ENCODE measurements at places on chromosomes 7 and 10.

DNA sequence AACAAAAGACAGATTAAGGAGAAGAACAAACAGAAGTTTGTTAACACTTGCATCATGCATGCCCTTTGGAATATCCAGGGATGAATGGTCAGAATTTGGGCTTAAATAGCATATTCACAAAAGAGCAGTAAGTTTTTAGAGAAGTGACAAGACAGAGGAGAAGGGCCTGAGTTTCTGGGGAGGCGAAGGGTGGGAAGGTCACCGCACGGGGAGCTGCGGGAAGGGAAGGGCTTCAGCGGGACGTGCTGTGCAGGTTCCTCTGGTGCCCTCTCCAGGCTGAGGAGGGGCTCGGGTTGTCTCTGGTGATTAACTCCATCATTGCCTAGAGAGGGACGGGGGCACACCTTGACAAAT, 10.4 kb upstream of the ZNF22 start:
- DNase-seq: no peak

DNA sequence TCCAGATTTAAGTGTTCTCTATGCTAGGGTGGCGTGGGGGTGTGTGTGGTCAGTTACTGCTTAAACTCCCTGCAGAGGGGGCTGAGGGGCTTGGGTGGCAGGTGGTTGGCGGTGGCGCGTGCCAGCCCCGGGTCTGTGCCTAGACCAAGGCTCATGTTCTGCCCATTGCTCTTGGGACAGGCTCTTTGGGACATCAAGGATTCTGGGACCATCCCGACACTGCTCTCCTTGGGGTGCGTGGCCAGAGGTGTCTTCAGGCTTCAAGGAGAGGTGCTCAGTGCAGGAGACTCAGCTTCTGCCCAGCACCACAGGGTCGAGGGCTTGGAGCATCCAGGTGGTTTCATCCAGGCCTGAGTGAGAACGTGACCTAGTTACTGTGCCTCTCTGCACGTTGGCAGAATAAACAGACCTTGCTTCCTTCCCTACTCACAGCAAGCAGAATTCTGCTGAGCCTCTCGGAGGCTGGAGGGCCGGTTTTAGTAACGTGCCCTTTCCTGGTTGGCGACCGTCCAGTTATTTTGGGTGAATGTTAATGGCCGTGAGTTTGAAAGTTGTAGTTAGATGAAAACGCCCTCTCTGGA, 39.9 kb downstream of the CAMK1D start:
- no peak for DNase-seq

DNA sequence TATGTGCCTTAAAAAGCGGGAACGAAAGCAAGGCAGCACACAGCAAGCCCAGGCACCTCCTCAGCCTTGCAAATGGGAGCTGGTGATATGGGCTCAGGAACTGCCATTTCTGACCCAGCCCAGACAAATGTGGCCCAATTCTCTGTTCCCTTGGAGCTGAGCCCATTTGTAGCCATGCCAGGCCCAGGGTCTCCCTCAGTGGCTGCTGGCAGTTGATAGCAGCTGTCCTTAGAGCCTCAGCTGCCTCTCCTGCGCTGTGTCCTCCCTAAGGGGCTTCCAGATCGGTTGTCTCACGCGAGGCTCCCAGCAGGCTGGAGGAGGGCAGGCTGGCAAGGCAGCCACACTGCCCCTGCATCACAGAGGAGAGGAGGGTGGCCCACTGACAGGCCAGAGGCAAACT, 275.8 kb downstream of the KCNMA1 start:
- no peak for DNase-seq

- no peak for DNase-seq
These were observed 7.2 kb downstream of the TMEM120A start for GRCh38 chr7:75987026-75987804.
